ENCODE measurements at places on chromosomes 11 and 22.

DNA sequence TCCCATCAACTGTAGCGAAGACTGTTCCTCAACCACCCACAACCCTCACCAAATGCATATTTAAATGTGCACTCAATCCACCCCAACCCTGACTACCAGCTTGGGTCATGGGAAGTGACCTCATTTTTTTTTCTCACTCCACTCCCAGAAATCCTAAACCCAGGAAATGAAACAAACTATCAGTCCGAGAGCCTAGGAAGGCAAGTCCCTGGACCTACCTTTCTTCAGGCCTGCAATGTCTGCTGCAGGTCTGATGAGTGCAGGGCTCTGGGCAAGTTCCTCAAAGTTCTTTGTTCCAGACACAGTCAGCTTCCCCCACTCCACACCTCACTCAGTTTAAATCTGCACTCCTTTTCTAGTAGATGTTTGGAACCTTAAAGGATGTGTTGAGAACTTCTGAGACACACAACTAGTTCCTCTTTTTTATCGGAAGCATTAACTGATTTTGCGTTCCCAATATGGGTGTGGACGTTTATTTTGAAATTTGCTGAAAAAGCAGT is at the start of gene MS4A4E:
Gene MS4A4E, minus strand, starts transcription at position 398 of the 500 bp plus-strand sequence. CDS start 13,082 bp downstream, outside the sequence.
- DNase-seq = no peak

DNA sequence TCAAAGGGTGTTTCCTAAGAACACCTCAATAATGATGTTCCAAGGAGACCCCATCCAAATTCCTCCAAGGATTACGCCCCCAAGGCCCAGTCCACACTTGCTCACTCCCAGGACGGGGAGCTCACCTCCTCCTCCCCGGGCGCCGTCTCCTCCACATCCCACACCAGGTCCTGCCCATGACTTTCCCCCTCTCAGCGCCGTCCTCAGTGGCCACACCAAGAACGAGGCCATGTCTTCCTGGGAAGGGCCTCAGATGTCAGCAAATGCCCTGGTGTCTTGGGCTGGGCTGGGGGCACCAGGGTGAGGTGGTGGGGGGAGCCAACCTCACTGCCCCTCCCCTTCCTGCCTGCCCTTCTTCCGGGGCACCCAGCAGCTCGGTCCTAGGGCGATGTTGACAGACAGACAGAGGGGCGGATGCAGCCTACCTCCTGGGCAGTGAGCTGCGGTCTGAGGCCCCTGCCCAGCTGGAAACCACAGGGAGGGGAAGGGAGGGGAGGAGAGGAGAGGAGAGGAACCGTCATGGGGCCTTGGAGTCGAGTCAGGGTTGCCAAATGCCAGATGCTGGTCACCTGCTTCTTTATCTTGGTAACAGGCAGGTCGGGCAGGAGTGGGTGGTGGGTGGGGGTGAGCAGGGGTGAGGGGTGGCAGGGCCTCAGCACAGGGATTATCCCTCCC is at the start of the genes C11orf21 and TSPAN32:
Gene C11orf21, minus strand, starts transcription at position 288 of the 675 bp plus-strand sequence. Its CDS starts 110 bp downstream, at position 178.
Gene TSPAN32, plus strand, starts transcription at position 383 of the 675 bp plus-strand sequence. Its CDS starts 137 bp downstream, at position 520.
- no peak for DNase-seq

GRCh38 chr22:49738006-49738405 is 89.7 kb downstream of the BRD1 start:
- no peak for DNase-seq

DNA sequence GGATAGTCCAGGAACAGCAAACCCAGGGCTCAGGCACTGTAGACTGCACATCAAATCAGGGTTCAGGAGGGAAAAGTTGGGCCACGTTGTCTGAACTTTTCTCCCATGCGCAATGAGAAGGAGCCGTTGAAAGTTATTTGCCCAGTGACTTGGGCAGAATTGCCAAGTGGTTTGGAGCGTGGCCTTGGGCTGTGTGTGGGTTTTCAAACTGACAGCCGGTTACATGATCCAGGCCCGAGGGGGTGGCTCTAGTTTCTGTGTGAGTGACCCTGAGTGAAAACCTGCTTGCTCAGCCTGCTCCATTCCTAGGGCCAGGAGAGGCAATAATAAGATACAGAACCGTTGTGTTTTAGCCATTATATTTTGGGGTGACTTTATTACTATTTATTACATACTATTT is 20.3 kb downstream of the MB start:
- no peak for DNase-seq

DNA sequence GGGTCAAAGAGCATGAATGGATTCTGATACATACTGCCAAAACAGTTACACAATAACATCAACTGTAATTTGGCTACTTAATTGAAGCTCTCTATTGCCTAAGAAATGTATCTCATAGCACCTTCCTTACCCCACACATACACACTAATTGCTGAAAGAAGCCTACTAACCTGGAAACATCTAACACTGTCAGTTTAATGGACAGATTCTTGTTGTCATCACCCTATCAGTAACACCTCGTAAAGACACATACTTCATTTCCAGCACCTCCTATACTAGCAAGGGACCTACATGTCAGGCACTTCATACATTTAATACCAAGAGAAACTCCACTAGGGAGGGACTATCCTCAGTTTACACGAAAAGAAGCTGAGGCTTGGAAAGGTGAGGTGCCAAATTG is 9.9 kb downstream of the NAP1L4 start:
- DNase-seq = no peak

DNA sequence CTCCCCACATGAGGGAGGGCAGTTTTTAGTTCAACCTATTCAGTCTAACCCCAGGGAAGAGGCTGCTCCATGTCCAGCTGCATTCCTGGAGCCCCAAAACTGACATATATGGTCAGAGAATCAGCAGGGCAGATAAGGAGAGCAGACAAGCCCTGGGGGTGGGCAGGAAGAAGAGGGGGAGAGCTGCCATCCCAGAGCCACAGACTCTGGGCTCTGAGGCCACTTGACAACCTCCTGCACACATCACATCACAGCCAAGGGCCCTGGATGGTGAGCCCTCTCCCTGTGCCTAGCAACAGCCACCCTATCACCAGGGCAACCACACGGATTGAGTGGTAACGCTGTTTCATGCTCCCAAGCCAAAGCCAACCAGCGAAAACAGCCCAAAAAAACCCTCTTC is 3.1 kb downstream of the ARHGAP1 start:
- DNase-seq = no peak

- DNase-seq = no peak
These were observed 202.5 kb downstream of the TRIM29 start for GRCh38 chr11:119935349-119935925.

- no peak for DNase-seq
These were observed 6.5 kb upstream of the CLDN5 start for GRCh38 chr22:19530751-19531150.

- DNase-seq = no peak
These were observed 65.6 kb downstream of the BUD13 start for GRCh38 chr11:116707161-116707629.

Data from amniotic stem cell (primary cell).